ENCODE measurements at places on chromosomes 5 and 9.
A peak's percentile ranks its signal among the peaks of the same experiment; 100 is the strongest.

- DNase-seq = no peak
Measured at GRCh38 chr5:178671602-178672144, 44.8 kb upstream of the CLK4 start.

DNA sequence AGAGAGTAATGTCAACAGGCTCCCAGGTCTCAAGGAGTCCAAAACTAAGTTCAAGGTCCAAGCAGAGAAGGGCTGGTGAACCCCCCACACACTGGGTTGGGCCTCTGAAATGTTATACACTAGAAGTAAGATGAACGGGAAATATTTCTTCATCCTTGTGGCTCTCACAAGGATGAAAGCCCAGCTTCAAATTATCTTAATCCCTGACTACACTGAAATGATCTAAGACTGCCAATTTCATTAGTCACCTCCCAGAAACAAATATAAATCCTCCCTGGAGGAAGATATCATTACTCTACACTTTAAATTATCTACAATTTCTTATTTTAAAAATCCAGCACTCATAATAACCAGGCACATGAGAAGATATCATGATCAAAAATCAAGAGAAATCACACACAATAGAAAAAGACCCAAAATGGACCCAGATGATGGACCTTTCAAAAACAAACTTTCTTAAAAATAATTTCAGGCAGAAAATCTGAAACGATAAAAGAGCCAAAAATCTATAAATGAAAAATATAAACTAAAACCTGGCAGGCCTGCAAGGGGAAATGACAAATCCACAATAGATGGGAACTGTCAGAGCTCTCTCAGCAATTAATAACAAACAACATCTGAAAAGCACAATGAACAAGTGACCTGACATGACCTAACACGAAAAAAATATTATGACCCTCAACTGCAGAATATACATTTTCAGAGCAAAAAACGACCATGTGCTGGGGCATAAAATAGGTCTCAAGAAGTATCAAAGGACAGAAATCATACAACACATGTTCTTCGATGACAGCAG, 117.4 kb downstream of the GPR21 start:
- no peak for DNase-seq

- no peak for DNase-seq
Measured at GRCh38 chr9:127890053-127890452, 9.3 kb downstream of the ST6GALNAC6 start.

- no peak for DNase-seq
Measured at GRCh38 chr5:180140079-180140554, 68.6 kb upstream of the RNF130 start.

DNA sequence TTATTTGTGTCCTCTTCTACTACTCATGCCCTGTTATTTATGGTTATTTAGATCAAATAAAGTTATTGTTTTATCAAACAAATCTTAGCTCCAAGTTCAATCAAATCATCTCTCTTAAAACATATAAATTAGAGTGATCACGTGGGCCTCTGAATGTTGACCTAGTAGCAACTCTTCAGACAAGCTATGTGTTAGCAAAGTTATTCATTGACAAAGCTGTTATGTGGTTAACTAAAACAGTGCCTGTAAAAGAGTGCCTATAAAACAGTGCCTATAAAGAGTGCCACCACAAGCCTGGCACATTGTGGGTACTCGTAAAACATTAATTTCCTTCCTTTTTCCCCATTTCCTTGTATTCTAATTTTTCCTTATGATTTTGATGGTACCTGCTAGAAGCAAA, 421.9 kb downstream of the HCN1 start:
- peak; percentile 0 for DNase-seq

DNA sequence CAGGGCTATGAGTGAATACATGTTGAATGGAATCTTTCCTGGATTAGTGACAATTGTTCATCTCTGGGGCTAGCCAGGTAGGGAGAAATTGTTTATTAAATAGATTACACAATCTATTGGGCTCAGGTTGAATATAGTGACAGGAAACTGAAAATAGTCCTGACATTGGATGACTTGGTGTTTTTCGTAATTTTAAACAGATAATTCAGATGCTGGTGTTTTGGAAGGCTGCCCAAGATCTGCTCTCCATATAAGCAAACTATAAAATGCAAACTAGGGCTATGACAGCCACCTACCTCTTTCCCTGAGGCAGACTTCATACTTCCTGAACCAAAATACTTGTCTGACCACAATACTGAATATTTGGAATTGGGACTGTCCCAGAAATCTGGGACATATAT, 99.1 kb downstream of the ENC1 start:
- no peak for DNase-seq

GRCh38 chr9:16236311-16236710, 634.2 kb downstream of the BNC2 start:
- DNase-seq = no peak

DNA sequence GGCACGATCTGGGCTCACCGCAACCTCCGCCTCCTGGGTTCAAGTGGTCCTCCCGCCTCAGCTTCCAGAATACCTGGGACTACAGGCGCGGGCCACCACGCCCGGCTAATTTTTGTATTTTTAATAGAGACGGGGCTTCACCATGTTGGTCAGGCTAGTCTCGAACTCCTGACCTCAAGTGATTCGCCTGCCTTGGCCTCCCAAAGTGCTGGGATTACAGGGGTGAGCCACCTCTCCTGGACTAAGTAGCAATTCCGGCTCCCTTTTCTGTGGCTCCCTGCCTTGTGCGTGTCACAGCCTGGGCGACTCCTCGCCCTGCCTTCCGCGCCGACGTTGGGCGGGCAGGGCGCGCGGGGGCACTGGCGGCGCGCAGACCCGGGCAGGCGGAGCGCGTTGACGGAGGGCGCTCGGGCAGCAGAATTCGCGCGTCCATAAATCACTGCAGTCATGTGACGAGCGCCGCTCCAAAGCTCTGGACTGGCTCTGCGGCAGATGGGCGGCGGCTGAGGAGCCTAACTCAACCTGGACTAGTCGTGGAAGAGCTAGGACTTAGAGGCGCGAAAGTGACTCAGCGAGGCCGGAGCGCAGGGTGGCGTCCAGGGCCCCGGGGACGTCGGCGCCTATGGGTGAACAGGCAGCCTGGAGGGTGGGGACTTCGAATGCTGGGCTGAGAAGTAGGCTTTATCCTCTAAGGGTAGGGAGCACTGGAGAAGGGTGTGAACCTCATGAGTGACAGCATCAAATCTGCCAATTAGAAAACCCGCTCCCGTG, 1.4 kb upstream of the CIZ1 start:
- no peak for DNase-seq

DNA sequence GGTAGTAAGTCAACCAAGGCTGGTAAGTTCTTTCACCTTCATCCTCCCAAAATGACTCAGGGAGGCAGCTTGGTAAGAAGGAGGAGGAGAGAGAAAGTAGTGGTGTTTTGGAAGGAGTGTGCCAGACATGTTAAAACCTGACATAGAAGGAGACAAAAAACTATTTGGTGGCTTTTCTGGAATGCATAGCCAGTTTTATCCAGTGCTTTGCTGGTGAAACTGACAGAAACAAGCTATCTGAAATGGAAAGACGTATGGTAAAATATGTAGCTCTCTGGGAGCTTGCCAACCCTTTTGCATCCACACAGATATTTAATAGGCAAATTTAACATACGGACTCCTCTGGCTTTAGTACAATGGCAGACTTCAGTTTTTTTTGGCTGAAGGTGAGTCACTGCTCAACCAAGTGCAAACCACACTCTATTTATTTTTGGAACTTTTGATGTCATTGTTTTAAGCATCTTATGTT, 45.4 kb downstream of the RAB14 start:
- no peak for DNase-seq

- DNase-seq = peak; percentile 40
Measured at GRCh38 chr9:21687351-21687750, 115.1 kb upstream of the MTAP start.

GRCh38 chr5:154794525-154795234, 39.5 kb downstream of the LARP1 start:
- no peak for DNase-seq

DNA sequence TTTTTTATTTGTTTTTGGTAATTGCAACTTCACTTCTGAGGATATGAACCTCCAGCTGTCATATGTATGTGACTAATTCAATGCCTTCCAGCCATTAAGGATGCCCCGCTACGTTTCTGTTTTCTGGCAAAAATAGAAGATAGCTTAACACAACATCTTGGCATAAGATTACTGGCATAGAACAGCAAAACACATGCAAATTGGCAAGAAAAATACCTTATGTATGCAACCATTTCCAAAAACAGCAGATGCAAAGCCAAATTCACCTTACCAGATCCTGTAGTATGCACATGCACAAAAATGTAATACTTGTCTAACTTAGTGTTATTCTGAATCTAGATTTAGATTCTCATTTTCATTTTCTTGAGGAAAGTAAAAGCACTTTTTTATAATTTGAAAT, 461.1 kb upstream of the CYLC2 start:
- DNase-seq = no peak

DNA sequence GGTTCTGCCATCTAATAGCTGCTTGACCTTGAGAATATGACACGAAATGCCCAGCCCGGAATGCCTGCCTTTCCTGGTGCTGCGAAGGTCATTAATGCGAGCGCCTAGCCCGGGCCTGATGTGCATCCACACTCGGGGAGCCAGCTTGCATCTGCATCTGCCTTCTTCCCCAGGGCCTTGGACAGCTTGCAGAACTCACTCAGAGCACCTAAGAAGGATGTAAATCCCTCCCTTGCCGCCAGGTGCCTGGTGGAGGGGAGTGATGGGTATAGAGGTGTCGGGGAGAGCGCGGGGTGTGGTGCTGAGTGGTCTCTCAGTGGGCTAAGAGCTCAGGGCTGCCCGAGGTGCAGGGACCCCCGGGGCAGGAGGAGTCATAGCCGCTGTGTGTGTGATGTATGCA, 127.2 kb downstream of the MRPL36 start:
- DNase-seq = no peak

- no peak for DNase-seq
Measured at GRCh38 chr9:76580820-76581219, 121.8 kb downstream of the GCNT1 start.

DNA sequence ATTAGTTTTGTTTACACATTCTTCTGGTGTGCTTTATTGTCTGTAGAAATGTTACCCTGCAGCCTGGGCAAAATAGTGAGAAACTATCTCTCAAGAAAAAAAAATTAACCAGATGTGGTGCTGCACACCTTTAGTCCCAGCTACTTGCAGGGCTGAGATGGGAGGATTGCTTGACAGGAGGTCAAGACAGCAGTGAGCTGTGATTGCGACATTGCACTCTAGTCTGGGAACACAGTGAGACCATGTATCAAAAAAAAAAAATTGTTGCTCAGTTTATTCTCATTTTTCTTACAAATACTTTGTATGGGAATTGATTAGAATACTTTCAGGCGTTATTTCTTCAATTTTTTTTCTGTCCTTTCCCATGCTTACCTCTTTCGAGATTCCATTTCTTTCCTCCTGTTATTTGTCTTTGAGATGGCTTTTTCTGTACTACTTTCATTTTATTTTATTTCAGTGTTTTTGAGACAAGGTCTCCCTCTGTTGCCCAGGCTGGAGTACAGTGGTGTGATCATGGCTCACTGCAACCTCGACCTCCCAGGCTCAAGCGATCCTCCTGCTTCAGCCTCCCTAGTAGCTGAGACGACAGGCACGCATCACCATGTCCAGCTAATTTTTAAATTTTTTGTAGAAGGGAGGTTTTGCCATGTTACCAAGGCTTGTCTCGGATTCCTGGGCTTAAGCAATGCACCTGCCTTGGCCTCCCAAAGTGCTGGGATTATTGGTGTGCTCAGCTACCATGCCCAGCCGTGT, 24.9 kb downstream of the TENT2 start:
- DNase-seq = no peak

- no peak for DNase-seq
Measured at GRCh38 chr9:16924311-16924915, 53.9 kb upstream of the BNC2 start.

DNA sequence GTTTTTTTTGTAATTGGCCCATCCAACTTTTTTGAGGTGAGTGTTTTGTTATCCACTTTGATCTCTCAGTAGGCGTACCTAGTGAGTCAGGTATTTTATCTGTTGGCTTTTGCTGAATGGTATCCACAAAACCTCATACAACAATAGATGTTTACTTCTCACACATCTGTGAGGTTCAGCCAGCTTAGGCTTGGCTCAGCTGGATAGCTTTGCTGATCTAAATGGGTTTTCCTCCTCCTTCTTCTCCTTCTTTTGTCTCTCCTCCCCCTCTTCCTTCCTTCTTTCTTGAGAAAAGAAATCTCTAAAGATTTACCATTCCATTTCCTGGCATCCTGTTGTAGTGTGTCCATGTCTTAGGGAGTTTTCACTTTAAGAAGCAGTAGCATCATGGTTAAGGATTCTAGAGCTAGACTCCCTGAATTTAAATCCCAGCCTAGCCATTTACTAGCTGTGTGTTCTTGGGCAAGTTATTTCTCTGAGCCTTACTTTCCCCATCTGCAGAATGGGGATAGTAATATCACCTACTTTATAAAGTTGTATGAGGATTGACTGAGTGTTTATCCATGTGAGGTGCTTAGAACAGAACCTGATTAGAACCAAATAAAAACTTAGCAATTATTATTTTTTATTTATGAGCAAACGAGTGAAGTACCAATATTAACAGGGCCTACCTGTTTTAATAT, 126.3 kb downstream of the ARHGAP26 start:
- peak; percentile 48 for DNase-seq

Data from DMS53 (cell line).